ENCODE measurements at places on chromosomes 7 and 10. TPM values are rescaled to one million over a fixed set of nuclear protein-coding genes. Genes with fewer than 3 reads are reported as not detected.

The VAX1 gene
- 1.7 TPM for total RNA-seq

The FUOM gene
- 19.0 TPM for total RNA-seq

The LRRC61 gene
- not detected for total RNA-seq

The DYDC2 gene
- 0.16 TPM for total RNA-seq

The AKR1C3 gene
- 1,414 TPM for total RNA-seq

The FAM25A gene
- total RNA-seq, result not detected

The CPXM2 gene
- total RNA-seq, result not detected

The GPER1 gene
- 0.89 TPM for total RNA-seq

The MYO3A gene
- not detected for total RNA-seq

The DNMBP gene
- 36.7 TPM for total RNA-seq

The STAG3 gene
- total RNA-seq, result 0.14 TPM

The OPN4 gene
- total RNA-seq, result not detected

The OLAH gene
- 0.05 TPM for total RNA-seq

The HOXA3 gene
- total RNA-seq, result 8.1 TPM

The NYAP1 gene
- total RNA-seq, result 1.2 TPM

The FRMD4A gene
- 4.5 TPM for total RNA-seq

The STEAP2 gene
- 3.5 TPM for total RNA-seq

The SYT15B gene
- 3.6 TPM for total RNA-seq

The VSTM4 gene
- 0.36 TPM for total RNA-seq

Data from A549 treated with RU486 at 1 μM for 4 hours (cell line).